ENCODE measurements at places on chromosomes 5 and 9.
A peak's percentile ranks its signal among the peaks of the same experiment; 100 is the strongest.

DNA sequence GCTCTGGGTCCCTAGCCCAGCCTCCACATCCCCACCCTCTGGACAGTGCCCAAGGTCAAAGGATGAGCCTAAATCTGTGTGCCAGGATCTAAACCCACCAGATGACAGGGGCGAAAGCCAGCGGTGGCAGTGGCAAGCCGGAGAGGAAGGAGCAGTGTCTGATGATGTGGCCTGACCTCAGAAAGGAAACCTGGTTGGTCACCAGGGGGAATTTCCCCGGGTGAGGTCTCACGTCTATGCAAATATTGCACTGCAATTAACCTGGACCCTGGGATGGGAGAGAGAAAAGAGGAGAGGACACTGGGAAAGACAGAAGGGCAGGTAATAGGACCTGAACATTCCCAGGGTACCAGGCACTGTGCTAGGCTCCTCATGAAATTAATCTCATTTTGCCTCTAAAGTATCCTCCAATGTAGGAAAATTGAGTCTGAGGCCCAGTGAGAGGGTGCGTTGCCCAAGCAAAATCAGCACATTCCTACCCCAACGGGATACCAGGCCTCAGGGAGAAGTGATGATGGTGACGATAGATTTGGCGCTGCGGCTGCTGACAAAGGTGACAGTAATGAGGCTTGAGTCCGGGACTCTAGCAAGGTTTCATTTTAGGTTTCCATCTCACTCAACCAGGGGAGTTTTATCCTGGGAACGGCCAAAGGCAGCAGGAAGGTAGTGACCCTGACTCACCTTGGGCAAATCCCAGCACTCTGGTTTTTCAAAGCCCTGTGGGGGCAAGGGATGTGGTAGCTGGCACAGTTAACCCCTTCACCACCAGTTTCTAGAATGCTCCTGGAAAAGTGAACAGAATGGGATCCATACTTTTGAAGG is 13.4 kb upstream of the TNIP1 start:
- DNase-seq, result no peak

GRCh38 chr5:174222891-174223290 is 177.4 kb downstream of the NSG2 start:
- no peak for DNase-seq

- DNase-seq, result no peak
Observed at GRCh38 chr5:157306081-157306480, 40.2 kb downstream of the CYFIP2 start.

DNA sequence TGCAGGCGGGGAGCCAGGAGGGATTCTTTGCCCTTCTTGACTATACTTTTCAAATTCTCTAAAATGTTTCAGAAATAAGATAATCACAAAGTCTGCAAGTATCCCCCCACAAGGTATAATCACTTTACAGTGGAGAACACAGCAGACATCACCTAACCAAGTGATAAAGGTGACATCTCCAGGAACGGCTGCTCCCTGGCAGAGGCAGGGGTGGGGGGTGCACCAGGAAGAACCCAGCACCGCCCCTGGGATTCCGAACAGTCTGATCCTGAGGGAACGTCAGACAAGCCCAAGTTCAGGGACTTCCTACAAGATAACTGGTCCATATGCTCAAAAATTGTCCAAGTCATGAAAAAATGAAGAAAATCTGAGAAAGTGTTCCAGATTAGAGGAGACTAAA is 85.4 kb downstream of the HSD17B3 start:
- no peak for DNase-seq

DNA sequence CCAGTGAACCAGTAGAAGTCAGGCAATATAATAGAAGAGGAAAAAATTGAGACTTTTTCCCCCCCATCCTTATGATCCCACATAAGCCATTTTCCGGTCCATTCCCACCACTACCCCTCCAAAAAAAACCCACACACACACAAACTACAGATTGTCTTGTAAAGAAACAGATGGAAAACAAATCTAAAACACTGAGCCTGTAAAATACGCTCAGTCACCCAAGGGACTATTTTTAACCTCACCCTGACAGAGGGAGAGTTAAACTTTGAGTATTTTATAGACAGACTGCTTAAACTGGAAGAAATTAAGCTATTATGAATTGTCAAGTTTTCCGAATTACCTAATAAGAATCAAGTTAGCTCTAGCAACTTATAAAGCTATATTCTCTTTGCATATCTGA is 471.8 kb upstream of the C9orf72 start:
- no peak for DNase-seq

DNA sequence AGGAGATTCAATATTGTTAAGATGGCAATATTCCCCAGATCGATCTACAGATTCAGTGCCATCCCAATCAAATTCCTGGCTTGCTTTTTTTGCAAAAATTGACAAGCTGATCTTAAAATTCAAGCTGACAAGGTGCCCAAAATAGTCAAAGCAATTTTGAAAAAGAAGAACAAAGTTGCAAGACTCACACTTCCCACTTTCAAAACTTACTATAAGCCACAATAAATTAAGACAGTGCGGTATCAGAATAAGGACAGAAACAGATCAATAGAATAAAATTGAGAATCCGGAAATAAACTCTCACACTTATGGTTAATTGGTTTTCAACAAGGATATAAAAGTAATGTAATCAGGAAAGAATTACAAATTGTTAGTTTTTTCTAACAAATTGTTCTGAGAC is 97.1 kb downstream of the NRG2 start:
- no peak for DNase-seq

DNA sequence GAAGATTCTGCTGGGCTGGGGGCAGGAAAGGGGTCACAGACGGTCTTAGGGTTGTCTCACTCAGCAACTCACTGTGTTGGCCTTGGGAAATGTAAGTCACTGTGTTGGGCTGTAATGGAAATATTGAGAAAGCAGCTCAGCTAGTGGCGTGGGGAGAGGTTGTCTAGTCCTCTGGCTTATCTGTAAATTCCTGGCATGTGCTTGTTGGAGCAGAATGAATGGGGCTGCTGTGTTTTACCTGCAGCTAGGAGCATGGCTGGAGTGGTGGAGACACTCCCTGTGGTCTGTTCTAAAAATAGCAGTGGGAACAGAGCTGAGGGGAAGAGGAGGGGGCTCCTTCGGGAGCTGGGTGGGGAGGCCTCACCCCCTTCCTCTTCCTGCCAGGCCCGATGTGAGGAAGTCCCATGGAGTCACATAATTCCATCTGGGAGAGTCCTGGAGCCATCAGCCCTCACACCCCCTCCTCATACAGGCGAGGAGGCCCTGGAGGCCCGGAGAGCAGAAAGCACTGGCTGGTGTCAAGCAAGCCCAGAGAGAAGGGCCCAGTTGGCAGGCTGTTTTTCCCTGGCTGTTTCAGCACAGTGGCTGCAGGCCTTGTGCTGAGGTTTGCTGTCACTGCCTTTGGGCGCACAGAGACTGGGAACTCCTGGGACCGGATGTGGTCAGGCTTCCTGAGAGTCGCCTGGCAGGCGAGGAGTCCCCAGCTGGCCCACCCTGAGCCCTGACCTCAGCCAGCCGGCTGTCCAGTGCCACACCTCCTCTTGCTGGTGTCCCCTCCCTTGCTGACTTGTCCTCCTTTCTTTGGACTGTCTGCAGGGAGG is 84.9 kb downstream of the RGS3 start:
- DNase-seq, result peak; percentile 33

DNA sequence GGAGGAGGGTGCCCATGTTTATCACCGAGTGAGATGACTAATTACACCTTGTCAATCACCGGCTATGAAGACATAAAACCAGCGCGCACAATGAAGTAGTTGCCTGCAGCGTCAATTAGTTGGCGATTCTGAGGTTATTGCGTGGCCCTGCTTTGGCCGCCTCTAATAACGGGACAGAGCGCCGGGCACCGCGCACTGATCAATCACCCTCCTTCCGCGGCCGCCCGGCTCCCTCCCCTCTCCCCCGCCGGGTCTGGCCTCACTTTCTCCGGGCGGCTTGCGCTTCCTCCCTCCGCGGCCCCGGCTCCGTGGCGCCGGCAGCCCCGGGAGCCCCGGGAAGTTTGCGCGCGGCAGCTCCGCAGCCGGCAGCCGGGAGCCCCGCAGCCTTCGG is 3.3 kb upstream of the LHX2 start:
- DNase-seq, result no peak

GRCh38 chr9:69466151-69466550 is 141.1 kb downstream of the ENTREP1 start:
- no peak for DNase-seq

GRCh38 chr9:76891279-76891678 is 14.6 kb downstream of the PRUNE2 start:
- DNase-seq, result no peak

DNA sequence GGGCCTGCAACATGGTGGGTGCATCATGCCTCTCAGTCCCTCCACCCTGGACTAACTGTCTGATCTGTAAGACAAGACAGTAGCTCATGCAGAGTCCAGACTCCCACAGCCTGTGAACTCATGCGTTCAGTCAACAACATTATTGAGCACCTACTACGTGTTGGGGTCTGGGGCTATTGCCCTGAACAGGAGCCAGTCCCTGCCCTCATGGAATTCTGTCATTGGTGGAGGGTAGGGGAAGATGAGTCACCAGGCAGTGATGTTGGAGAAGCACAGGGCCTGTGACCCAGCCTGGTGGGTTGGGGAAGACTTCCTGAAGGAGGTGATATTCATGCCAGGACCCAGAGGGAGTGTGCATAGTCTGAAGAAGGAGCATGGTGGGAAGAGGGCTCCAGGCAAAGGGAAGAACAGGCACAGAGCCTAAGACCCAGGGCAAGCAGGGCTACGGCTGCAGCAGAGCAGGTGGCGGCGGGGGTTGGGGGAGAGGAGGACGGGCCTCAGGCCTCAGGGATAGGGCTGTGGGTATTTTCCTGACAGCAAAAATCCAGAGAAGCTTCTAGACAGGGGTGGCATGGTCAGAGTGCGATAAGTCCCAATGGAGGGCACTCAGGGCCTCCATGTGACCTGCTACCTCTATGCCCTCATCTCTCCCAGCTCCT is 26.7 kb upstream of the PSD2 start:
- DNase-seq, result no peak

- DNase-seq, result no peak
Observed at GRCh38 chr9:98995059-98995671, 51.5 kb downstream of the COL15A1 start.

DNA sequence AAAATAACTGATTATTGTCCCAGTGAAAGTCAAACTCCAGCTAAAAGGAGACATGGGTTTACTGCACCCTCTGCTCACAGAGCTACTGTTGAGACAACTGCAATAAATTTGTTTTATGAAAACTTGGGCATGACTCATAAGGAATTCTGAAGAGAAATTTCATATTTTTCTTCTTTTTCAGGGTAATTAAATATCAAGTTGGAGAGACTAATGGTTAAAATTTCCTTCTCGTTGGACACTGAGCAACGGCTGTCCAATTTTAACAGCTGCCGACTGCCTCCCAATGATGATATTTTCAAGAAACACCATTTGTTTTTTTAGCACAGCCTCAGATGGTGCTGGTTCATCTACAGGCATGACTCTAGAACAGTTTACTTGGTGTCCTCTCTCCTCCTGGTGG is 259.2 kb upstream of the RGMB start:
- DNase-seq, result no peak

- DNase-seq, result no peak
Observed at GRCh38 chr5:150006318-150006717, 5.8 kb downstream of the HMGXB3 start.

- no peak for DNase-seq
Observed at GRCh38 chr5:144028058-144028457, 142.4 kb downstream of the YIPF5 start.

DNA sequence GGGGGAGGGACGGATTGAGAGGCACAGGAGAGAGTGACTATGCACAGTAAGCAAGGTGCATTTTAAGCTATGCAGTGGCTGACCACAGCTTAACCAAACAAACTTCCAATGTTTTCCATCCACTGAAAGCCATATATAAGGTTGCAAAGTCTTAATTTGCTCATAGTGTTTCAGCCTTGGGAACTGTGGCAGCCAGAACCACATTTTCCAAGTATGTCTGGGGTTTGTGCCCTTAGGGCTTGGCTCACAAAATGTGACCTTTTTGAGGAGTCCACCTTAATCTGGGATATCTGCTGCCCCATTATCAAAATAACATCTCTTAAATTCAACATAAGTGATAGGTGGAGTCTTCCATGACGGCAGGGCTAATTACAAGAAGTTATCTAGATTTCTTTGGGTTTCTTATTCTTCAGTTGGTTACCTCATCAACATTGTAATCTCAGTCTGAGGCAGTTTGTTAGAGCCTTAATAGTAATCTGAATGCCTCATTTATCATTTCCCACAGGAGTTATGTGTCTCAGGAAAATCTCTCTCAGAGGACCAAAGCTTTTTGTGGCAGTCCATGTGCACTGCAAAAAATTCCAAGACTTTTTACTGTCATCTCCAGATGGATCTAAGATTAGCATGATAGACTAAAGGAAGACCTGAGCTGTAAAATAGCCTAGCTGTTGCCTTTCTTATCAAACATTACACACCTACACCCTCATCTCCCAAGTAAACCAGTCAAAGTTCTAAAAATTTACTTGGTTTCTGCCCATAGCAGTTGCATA is 15.2 kb upstream of the UBQLN1 start:
- DNase-seq, result no peak

DNA sequence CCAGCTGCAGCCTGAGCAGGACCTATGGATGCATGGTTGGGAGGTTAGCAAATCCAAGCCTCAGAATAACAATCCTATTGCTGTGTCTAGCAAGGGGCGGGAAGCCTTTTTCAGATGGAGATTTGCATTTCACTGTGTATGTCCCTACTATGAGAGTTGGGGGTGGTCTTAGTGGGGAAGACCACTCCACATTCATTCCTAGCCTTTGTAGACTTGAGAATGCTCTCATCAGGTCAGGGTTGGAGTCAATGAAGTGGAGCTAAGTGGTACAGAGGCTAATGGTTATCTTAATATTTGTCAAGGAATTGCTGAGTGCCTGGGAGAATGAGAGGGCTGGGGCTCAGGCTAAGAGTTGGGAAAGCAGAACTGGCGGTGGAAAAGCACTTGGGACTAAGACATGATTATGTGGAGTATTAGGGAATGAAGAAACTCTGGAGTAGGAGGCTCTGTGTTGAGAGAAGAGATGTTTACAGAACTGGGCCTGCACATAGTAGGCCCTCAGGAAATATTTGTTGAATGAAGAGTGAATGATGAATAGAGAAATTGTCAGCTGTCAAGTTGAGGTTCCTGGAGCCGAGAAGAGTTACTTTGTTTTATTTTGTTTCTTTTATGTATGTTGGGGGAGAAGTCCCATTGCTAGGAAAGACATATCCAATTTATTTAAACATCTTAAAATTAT is 175.5 kb upstream of the SPRY4 start:
- no peak for DNase-seq

DNA sequence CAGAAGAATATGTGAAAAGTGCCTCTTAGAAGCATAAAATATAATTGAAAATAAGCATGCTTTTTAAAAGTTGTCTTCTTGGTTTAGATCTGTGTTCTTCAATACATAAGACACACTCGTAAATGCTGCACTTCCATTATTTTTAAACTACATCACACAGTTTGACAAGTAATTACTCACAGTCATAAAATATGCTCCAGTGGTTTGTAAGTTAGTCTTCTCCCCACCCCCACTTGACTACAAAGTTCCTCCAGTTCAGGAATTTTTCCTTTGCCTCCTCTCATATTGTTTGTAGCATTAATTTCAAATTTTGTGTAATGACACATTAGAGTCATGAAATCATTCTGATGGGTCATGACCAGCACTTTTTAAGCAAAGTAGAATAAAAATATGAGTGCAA is 60.3 kb upstream of the PTGER4 start:
- DNase-seq, result no peak

- no peak for DNase-seq
Observed at GRCh38 chr9:20085842-20086241, 297.0 kb upstream of the SLC24A2 start.

- DNase-seq, result no peak
Observed at GRCh38 chr9:125409217-125409636, 147.6 kb downstream of the GAPVD1 start.

Measured in hematopoietic multipotent progenitor cell treated with erythropoietin and hydrocortisone succinate and interleukin-3 and kit ligand, for 17 days (in vitro differentiated cells).